ENCODE measurements at places on chromosomes 1 and 21.

DNA sequence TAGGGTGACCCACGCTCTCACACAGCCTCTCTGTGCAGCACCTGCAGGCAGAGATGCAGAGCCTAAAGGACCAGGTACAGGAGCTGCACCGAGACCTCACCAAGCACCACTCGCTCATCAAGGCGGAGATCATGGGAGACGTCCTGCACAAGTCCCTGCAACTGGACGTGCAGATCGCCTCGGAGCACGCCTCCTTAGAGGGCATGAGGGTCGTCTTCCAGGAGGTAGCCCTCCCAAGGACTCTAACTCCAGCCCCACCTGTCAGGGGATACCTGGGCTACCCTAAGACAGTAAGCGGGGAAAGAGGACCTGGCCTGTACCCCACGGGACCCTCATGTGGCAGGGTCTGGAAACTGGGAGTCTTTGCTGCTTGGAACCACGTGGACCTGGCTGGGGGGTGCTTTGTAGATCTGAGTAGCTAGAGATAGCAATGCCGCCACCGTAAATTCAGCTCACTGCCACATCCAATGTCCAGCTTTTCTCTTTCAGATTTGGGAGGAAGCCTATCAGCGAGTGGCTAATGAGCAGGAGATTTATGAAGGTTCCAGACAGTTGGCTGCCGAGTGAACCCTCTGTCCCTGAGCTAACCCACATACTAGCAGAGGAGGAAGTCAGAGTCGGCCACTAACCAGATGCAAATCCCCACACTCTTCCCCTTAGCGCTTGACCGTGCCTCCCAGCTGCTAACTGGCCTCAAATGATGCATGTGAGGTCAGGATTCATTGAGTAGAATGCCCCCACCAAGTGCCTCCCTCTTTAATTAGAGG, 6.5 kb downstream of the RNF207 start:
- no peak for DNase-seq

- DNase-seq = no peak
These were observed 14.4 kb upstream of the ALDH9A1 start for GRCh38 chr1:165712764-165713163.

GRCh38 chr1:86318436-86318835, 77.7 kb downstream of the ODF2L start:
- DNase-seq = no peak

- no peak for DNase-seq
These were observed 141.1 kb downstream of the TLR5 start for GRCh38 chr1:223001653-223002634.

GRCh38 chr1:103561643-103562395, 9.6 kb upstream of the AMY2B start:
- DNase-seq = no peak

DNA sequence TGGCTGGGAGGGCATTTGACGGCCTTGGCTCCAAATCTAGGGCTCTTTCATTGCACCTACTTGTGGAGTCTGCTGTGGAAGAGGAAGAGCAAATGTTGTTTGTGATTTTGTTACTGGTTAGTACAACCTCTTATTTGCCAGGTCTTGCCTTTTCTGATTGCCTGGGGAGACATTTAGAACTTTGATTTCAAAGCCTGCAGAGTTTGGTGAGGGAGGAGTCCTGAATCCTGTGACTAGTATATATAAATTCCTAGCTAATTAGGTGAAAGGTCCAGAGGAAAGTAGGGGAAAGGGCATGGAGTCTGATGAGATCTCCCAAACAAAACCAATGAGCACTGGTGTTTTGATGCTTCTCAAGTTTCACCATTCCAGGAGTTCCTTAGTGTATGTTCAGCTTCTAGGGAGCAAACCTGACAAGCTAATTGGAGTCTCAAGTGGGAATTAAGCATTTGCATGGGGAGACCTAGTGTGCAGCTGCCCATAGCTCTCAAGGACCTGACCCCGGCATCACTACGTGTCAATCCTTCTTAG, 5.1 kb upstream of the HMGCS2 start:
- DNase-seq = no peak

DNA sequence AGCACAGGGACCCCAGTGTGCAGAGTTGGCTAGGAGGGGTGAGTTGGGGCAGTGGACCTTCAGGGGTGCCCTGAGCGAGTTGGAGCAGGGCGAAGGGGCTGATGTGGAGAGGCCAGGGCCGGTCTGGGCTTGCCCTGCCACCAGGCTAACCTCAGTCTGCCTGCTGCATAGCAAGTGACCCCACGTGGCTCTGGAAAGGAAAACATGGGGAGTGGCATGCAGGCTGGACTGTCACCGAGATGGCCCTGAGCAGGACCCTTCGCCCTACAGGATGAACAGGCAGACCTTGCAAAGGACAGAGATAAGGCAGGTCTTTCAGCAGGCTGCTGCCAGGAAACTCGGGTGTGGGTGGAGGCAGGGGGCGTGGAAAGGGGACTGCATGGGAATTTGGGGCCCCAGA, 51.5 kb downstream of the FOXO6 start:
- DNase-seq = no peak

DNA sequence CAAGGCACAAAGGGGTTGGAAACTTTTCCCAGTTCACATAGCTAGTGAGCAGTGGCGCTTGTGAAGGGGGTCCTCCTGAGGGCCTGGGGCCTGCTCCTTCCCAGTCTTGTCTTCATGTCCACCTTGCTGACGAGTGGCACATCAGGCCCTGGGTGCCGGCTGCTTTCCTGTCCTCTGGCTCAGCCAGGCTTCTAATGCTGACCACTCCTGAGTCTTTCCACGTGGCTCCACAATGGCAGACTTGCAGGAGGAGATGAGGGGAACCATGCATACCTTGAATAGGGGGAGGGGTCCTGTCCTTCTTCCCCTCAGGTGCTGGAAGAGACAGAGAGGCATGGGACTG, 38.7 kb downstream of the MAPKAPK2 start:
- no peak for DNase-seq
